ENCODE measurements at places on chromosomes 5 and 9.

DNA sequence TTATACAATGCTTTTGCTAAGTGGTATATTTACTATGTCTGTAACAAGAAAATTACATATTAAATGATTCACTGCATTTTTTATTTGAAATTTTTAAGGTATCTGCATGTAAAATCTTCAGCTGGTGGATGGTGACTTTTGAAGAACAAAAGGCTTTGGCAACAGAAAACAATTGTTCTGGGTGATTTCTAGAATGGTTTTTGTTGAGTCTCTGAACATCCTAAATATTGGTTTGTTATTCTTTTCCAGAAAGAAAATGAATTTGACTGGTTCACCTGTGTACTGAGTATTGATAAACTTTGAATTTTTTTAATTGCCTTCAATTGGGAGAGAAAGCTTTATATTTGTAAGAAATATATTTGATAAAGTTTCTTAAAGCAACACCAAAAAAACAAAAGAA, 35.2 kb downstream of the ERAP1 start:
- DNase-seq = no peak

DNA sequence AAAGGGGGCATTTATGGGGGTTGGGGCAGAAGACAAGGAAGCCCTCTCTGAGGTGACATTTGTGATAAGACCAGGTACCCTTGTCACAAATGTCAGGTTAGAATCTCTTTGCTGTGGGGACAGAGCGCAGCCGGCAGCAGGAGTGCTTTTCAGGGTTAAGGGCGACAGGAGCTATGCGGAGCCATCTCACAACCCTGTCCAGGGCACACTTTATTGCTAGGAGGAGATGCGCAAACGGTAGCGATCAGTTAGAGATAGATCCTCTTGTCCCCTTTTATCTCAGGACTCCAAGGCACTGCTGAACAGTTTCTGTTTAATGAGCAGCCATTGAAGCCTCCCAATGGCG, 438 bp upstream of the LAMC3 start:
- no peak for DNase-seq

DNA sequence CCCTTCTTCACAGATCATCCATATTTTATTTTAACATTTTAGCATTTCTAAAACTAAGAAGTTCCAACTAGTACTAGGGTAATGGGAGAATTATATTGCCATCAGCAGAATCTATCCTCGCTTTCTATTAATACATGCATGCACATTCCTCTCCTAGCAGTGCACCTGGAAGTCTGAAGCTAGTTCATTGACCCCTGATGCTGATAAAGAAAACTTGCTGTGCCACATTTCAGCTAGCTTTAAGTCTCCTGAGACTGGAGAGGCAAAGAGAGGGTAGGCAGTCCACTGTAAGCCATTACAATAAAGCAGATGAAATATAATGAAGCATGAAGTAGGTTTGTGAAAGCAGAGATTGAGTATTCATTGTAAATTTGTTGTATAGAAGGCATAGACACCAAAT, 15.8 kb downstream of the MINAR2 start:
- no peak for DNase-seq

- no peak for DNase-seq
Observed at GRCh38 chr9:37944671-37945481, 40.9 kb upstream of the SLC25A51 start.

- DNase-seq = peak; percentile 54
Observed at GRCh38 chr5:160508780-160509361, 87.2 kb downstream of the PTTG1 start.

DNA sequence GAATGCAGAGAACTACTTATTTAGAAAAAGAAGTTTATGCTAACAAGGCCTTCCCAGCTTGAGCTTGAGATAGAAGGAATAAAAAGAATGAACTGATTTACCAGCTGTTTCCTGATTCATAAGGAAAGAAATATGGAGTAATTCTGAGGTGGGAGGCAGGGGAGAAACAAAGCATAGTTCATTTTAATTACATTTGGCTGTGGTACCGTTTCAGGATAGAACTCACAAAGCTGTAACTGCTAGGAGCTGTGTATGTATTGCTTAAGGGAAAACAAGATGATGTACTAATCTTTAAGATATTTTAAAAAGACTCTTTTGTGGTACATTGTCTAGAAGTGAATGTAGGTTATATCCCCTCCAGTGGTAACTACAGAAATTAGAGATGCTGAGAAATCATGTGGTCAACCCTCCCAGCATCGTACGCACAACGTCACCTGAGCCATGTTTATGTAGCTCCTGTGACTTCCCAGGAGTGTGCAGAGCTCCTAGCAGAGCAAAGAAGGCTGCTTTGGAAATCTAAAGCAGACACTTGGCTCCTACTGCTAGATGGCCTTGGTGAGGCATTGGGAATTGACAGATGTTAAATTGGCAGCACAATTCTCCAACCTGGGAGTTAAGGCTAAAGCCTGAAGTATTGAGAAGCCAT, 208.3 kb upstream of the VLDLR start:
- DNase-seq = no peak

DNA sequence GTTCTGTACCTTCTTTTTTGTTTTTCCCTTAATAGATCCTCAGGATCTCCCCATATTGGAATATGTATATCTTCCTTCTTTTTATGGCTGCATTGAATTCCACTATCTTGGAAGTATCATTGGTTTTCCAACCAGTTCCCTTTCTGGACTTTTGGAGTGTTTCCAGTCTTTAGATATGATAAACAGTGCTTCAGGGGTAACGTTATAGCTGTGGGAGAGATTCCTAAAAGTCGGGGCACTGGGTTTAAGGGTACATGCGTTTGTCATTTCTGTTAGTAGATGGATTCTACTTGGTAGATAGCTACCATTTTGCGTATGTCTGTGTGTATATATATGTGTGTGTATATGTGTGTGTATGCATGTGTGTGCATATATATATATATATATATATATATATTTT, 42.0 kb downstream of the EXOSC2 start:
- DNase-seq = no peak

DNA sequence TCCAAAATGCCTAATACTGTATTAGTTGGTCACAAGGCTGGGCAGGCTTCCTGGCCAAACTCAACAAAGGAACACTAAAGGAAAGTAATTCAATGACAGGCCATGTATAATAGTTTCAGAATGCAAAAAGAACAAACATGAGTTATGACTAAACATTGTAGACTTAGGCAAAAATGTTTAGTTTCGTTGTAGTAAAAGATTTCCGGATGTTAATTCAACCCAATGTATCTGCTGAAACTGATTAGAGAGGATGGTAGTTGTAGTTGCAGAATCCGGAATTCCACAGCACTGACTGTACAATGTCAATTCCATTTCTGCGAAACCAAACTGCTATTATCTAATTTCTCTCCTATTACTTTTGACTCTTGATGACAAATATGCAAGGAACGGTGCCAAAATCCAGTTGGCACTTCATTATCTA, 117.9 kb upstream of the FST start:
- no peak for DNase-seq

- DNase-seq = no peak
Observed at GRCh38 chr5:82336226-82336958, 58.2 kb upstream of the RPS23 start.

DNA sequence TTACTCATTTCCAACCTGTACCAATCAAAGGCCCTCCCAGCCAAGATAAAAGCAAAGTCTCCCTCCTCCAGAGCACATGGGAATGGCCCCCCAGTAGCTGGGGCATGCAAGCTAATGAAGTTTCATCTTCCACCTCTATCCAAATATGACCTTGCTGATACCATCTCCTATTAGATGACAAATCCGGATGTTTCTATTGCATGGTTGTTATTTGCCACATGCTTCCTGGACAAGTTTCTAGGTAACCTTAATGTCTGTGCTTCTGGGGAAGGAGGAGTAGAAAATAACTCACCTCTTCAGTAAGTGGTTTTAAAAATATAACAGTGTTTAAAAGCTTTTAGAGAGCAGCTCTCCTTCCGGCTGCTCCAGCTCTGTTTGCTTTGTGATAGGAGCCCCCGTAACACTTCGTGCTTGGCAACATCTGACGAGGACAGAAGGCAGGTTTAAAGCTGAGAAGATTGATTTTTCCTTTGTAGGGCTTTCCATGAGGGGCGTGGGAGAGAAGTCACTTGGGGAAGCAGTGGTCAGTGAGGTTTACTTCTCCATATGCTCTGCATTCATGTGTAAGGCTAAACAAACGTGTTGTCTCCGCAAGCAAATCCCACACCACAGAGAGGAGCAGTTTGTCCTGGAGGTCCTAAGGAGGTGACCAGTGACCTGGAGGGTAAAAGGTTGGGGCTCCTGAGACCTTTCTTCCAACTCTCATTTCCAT, 40.3 kb upstream of the GLRX start:
- DNase-seq = no peak

DNA sequence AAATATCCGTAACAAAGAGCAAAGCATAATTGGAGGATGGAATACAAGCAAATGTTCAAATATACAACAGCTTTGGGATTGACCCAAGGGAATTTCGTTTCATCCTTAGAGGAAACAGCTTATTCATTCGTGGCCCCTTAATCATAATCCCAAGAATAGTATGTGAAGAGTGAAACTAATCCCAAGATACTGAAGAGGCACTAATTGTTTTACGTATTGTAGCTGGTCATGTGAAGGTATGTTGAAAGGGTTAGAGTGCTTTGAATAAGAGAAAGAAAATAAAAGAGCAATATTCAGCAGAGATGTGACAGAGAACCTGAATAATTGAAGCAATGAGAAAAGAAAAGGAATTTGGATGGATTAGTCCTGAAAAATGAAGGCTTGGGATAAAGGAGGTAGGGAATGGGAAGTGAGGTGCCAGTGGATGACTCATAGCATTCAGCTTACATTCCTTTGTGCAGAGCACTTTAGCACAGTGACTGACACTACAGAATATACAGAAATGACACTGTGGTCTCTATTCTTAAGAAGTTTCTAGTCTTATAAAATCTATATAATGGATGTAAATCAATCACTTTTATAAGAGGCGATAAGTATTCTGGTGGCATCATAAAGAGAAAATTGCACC, 221.9 kb downstream of the TLR4 start:
- no peak for DNase-seq

DNA sequence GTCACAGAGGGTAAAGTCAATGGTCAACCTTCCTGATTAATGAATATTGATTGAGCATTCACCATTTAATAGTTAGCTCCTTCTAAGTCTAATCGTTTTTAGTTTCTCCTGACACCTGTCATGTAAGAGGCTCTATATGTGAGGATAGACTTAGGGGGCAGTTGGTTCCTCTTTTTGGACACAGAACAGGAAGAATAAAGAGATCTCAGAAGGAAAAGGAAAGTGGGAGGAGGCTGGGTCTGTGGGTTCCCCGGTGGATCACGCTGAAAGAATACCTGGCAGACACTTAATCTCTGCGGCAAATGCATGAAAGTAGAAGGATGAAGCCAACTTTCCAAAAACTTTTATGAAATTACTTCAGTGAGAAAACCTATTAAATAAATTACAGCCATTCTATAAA, 98.4 kb downstream of the PDE4D start:
- DNase-seq = no peak

DNA sequence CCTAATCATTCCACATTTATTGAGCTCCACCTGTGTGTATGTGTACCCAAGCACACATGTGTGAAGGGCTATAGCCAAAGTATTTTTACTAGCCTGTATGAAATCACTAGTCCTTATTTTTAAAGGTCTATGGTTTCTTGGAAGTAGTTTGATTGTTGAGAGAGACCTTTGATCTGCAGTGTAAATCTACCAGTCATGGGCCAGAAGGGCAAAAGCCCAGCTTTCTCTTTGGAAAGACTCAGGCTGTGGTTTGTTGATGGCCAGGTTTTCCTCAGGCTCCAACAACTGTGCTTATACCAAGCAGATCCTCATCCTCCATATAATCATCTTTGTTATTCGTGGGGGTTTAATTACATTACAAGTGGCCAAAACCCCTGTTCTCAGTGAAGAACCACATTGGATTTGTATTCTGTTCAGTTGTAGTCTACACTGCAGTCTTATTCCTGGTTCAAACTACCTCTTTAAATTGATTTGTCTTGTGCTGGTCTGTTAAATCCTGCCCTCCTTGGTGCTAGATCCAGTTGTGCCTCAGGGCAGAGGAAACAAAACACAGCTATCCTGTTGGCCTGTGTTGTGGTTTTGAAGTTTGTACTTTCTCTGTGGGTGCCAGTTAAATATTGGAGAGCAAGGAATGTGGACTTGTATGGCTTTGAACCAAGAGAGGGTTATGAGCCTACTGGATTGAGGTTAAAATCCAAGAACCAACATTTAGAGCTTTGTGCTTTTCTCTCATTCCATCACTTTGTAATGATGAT, 13.3 kb downstream of the CDC26 start:
- DNase-seq = no peak

- no peak for DNase-seq
Observed at GRCh38 chr5:37090123-37090726, 159.0 kb downstream of the CPLANE1 start.

GRCh38 chr5:74631081-74631953, 9.2 kb downstream of the ENC1 start:
- DNase-seq = no peak

- DNase-seq = no peak
Observed at GRCh38 chr9:76692458-76693129, 71.6 kb upstream of the PCA3 start.

All from upper lobe of left lung (tissue), 6 donors.